C1 segment of cervical spinal cord (tissue), 14 donors: ENCODE measurements at places on chromosomes 16 and 17.
A peak's percentile ranks its signal among the peaks of the same experiment; 100 is the strongest.

GRCh38 chr16:55398762-55399161 is 74.8 kb downstream of the IRX6 start:
- no peak for DNase-seq

GRCh38 chr17:29633886-29634285 is 11.2 kb upstream of the CORO6 start:
- DNase-seq, result no peak

DNA sequence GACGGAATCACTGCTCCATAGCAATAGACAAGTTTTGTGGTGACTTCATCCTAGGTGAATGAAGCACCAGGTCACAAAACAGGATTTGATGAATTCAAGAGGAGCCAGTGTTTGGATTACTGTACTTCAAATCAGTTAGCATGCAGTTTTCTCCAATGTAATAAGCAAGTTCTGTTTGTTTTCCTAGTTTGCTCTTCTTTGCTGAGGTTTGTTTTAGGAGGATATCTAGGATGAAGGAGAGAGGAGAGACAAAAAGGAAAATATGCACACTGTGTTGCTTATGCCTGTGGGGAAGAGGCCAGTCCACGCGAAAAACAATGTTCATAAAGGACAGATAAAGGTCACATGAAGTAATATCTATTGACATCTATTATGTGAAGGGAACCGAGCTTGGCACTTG is 9.0 kb downstream of the KRT37 start:
- DNase-seq, result no peak

DNA sequence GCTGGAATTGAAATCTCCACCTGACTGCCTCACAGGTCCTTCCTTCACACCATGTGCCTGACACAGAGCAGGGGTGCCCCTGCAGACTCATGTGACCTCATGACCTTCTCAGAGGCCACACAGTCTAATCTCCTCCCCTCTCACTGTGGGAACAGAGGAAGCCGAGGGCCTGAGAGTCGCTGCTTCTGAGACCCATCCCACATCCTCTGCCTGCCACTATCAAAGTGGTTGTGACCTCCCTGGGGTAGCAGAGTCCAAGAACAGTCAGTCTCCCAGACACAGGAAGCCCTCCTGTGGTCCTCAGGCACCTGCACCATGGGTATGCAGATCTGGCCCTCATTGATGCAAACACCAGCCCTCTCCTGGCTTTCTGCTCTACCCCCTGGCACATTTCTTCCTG is 78.5 kb downstream of the RAB11FIP4 start:
- DNase-seq, result no peak

GRCh38 chr16:1545044-1546040 is 11.9 kb downstream of the TMEM204 start:
- no peak for DNase-seq

GRCh38 chr16:68478526-68479250 is 30.4 kb upstream of the SMPD3 start:
- DNase-seq, result no peak

DNA sequence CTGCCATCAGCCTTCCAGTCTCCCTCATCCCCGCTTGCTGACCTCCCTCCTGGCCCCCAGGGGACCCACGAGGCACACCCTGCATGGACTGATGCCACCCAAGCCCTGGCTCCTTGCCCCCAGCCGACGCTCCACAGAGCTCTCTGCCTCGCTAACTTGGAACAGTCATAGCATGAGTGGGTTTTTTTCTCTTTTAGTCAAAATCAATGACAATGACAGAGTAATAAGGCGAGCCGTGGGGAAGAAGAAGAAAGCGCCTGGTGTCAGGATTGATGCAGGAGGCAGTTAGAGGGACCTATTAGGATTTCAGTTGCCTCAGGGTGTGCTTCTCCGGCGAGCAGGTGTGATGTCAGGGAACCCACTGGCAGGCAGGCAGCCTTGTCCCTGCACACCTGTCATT is 176.3 kb upstream of the TNRC6C start:
- DNase-seq, result no peak

DNA sequence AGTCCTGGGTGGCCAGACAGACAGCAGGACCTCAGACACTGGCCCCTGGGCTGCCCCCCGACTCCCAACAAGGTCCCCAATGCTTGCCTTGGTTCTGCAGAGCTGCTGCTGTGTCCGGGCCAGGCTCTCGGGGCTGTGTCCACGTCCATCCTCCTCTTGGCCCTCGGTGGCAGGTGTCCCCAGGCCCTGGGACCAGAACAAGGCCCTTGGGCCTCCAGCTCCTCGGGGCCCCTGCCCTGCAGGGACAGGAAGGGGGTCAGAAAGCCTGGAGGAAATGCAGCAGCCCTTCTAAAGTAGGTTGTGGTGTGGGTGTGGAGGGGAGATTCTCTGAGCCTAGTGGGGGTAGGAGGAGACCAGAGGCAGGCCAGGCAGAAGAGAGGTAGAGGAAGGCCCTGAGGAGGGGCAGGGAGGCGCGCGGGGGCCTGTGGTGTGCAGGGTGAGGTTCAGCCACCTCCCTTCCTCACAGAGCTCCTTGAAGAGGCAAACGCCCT is 2.5 kb upstream of the AXIN1 start:
- DNase-seq, result no peak

- no peak for DNase-seq
Observed at GRCh38 chr16:5647051-5647450, 549.5 kb upstream of the EEF2KMT start.

- no peak for DNase-seq
Observed at GRCh38 chr16:2231016-2231931, 5.0 kb upstream of the DNASE1L2 start.

DNA sequence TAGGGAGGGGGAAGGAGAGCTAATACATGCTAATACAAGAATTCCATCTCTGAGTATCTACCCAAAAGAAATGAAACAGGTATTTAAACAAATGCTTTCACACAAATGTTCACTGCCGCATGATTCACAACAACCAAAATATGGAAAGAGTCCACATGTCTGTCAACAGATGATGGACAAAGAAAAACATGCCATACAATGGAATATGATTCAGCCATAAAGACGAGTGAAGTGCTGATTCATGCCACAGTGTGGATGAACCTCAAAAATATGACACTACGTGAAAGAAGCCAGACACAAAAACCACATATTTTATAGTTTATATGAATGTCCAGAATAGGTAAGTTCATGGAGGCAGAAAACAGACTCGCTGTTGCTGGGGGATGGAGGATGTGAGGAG is 321.4 kb downstream of the FOXL1 start:
- no peak for DNase-seq

DNA sequence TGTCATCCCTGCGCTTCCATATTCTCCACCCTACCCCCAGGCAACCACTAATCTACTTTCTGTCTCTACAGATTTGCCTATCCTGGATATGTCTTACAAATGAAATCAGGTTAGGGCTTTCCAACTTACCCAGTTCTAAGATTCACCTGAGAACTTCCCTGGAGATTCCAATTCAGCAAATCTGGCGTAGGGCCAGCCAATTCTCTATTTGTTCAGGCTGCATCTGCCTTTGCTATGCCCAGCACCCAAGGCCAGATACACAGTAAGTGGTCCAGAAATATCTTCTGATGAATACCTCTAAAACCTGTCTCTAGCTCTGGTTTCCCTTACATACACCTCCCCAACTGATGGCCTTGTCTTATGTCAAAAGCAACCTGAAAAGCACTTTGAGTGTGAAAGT is 10.4 kb upstream of the CTCF start:
- no peak for DNase-seq

DNA sequence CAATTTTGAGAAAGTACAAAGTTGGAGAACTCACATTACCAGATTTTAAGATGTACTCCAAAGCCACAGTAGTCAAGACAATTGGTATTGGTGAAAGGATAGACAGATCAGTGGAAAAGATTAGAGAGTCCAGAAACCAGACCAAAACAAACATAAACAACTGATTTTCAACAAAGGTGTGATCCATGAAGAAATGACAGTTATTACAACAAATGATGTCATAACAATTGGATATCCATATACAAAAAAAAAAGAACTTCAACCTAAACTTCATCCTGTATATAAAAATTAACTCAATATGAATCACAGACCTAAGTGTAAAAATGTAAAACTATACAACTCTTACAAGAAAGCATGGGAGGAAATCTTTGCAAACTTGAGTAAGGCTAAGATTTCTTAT is 8.4 kb downstream of the CEP112 start:
- DNase-seq, result no peak

DNA sequence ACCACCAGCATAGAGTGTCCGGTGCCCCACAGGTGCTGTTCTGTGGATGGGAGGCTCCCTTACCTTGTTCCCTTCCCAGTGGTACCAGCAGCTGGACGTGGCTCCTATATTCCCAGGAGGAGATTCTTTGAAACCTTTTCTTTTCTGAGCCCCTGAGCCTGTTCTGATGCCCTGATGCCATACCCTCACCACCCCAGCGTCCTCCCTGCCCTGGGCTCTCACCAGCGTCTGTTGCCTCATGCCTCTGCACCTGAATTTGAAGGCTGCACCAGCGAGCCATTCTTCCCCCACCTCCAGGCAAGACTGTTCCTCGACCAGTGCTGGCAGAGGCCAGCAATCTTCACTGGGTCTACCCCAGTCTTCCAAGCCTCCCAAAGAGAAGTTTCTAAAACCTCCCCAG is 505 bp downstream of the SOST start:
- no peak for DNase-seq

DNA sequence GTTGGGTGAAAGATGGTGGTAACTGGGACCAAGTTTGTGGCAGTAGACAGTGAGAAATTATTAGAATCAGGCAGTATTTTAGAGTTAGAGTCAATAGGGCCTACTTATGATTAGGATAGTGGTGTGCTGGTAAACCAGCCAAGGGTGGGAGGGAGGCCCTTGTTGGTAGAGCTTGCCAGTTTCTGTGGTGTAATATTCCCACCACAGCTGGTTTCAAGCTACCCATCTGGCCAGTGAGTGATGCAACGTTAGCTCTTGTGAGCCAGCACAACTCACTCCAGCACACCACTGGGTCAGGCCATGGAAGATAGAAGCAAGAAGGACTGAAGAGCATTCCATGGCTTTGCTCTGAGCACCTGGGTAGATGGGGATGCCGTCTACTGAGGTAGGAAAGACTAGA is 34.9 kb downstream of the GNAO1 start:
- DNase-seq, result no peak

DNA sequence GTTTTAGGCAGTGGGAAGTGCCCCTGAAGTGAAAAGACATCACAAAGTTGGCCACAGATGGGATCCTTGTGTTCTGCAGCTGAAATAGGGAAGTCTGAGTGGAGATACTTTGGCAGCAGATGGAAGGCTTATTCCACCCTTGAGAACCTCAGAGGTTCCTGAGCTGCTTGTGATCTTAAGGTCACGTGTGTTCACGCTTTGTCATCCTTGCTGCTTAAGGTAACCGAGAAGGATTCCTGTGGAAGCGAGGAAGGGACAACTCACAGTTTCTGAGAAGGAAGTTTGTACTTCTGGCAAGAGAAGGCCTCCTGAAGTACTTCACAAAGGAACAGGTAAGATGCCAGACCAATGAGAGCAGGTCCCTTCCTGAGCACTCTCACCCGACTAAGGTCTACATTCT is 12.2 kb downstream of the ADAP2 start:
- no peak for DNase-seq

GRCh38 chr16:14043278-14043677 is 27.8 kb upstream of the MRTFB start:
- DNase-seq, result no peak

- peak; percentile 32 for DNase-seq
Observed at GRCh38 chr16:987906-988305, 6.3 kb downstream of the SOX8 start.

GRCh38 chr17:34899643-34900291 is 61.5 kb downstream of the CCT6B start:
- no peak for DNase-seq

GRCh38 chr16:5056352-5056751 is 9.4 kb downstream of the C16orf89 start:
- no peak for DNase-seq

GRCh38 chr16:2308089-2308962 is 32.2 kb downstream of the ABCA3 start:
- no peak for DNase-seq

- no peak for DNase-seq
Observed at GRCh38 chr16:4192206-4192605, 49.7 kb downstream of the SRL start.
